ENCODE measurements at places on chromosomes 12 and 14.

- DNase-seq, result peak; percentile 44
Observed at GRCh38 chr14:101731187-101732080, 30.1 kb upstream of the PPP2R5C start.

DNA sequence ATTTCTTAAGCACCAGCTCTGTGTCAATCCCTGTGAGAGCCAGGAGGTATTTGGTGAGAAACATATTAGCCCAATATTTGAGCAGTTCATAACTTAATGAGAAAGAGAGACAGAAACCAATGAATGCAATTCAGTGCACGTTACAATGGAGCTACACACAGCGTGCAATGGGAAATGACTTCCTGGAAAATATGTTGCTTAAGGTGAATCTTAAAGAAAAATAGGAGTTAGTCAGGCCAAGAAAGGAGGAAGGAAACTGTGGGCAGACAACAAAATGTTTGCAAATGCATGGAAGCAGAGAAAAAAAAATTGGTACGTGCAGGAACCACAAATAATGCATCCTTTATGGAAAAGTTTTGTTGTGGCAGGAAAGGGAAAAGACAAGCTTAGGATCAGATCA lies 481.7 kb downstream of the BCAT1 start:
- no peak for DNase-seq

DNA sequence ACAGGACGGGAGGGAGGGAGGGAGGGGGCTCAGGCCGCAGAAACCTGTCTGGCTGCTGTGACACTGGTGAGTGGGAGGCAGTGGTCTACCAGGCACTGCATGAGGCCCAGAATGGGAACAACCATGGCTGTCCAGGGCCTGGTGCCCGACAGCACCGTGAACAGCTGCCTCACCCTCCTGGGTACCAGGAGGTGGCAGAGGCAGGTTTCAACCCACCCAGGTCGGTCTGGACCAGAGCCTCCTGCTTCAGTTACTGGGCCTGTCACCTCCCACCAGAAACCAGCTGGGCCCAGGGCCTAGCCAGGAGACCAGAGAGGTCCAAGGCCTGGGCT lies 80.2 kb downstream of the ITPK1 start:
- no peak for DNase-seq

GRCh38 chr12:47967461-47968321 lies 4.3 kb downstream of the TMEM106C start:
- DNase-seq, result no peak

DNA sequence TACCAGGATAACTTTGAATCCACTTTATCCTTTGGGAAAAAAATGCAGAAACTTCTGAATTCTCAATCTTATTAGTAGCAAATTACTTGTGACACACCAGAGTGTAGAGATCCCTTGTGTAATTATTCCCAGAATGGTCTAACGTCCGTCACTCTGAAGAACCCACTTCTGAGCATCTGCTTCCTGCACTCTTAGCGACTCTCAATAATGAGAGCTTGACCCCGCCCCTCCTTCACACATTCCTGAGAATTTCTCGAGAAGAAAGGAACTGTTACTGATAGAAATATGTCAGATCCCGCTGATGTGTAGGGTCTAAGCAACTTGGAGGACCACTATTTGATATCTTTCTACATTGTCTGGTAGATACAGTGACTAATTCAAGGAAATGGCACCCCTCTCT lies 218.3 kb upstream of the PDZRN4 start:
- no peak for DNase-seq

- DNase-seq, result no peak
Observed at GRCh38 chr14:103460415-103460814, 62.2 kb downstream of the CKB start.

- no peak for DNase-seq
Observed at GRCh38 chr14:92022036-92022435, 17.8 kb downstream of the TRIP11 start.

DNA sequence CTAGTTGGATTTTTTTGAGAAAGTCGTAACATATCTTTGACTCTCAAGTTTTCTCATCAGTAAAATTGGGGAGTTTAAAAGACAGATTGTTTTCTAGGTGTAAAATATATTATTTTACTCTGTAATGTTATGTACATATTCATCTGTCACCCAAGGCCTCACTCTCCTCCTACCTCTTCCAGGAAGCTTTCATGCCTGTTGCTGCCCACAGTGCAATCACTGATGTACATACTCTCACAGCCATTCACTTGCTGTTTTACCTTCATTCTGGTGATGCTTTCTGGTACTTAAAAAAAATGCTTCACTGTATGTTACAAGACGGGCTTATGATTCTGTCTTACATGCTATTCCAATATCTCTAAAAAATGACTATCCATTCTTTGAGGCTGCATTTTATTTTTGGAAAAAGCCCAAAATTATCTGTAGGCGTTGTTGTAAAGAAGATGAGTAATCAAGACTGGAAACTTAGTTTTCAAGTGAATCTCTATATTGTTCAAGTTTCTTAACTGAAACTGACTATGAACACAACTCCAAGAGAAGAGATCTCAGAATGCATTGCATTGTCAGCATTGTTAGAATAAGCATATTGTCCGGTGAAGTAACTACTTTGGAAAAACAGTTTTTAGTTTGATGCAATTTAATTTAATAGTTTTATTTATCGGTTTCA lies 82.5 kb downstream of the LMO3 start:
- no peak for DNase-seq

GRCh38 chr12:3216726-3217682 lies 139.8 kb downstream of the TSPAN9 start:
- no peak for DNase-seq
